PC-9 (cell line): ENCODE measurements at places on chromosomes 7 and 10. TPM values are rescaled to one million over a fixed set of nuclear protein-coding genes. Genes with fewer than 3 reads are reported as not detected.

DNA sequence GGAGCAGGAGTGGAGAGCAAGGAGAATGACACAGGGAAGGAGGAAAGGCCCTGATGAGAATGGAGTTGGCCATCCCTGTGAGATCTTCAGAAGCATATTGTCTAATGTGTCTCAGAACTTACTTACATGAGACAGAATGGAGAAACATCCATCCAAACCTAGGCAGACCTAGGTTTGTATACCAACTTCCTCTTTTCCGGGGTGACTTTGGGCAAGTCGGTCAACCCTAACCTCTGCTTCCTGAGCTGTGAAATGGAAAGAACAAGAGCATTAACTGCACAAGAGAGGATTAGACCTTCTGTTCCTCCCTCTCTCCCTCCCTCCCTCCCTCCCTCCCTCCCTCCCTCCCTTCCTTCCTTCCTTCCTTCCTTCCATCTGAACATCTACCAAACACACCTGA is 4.5 kb downstream of the GHRHR start:
- no peak for DNase-seq

The DNAJC2 gene
- 37.8 and 42.2 TPM in 2 replicates for total RNA-seq

DNA sequence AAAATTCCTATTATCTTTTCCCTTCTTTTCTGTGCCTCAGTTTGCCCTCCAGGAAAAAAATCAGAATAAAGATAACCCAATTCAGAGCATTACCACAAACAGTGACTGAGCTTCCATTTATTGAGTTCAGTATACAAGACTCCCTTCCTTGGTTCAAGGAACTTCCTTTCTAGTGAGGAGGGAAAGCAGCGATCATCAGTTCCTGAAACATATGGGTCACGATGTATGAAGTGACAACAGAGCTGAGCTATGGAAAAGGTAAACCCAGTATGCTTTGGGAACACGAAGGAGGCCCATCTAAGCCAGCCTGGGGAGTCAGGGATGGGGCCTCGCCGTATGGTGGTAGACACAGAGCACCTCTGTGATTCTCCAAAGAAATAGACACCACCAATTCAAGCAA is 15.8 kb downstream of the C10orf71 start:
- no peak for DNase-seq

DNA sequence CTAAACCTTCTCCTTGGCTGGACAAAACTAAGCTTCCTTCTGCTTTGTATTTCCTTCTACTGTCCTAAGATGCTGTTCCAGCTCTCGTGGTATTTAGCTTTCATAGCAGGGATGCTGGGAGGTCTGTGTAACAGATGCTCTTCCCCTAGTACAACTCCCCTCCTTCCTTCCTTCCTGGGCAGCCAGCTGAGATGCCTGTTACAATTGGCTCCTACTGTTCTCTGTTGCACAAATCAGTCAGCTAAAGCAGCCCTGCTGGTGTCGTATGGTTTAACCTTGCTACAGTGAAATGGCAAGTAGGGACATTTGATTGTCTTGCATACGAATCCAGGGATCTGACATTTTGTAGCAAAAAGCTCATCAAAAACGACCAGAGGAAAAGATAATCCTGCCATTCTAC is 143.8 kb downstream of the ARHGAP21 start:
- no peak for DNase-seq

DNA sequence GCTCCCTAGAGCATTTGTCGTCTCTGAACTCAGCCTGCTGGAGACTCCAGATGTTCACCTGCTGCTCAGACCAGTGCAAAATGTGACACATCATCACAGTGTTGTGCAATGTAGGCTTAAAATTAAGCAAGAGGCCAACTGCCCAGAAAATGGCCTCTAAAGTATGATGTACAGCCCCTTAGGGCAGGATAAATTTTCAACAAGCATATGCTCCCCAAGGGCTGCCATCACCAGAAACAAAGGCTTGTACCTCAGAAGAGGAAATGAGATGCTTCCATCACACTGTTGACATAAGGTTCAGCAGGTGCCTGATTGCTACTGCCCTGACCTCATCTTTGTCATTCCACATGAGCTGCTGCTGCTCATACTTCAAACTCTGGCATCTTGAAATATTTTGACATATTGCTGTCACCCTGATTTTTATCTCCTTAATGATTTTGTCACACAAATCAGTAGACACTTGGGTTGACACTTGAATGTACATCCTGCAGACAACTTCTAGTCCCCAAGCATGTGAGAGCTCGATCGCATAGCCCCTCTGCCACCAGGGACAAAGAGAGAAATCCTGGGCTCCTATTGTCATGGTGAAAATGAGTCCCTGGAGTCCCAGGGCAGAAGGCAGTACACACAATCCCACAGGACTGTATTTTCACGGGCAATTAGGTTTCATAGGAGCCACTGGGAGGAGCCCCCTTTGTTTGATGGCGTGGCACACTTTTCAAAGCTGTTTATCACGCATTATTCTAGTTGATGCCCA is 219.7 kb upstream of the STK17A start:
- no peak for DNase-seq

GRCh38 chr10:86747796-86748581 is 8.4 kb upstream of the BMPR1A start:
- no peak for DNase-seq

DNA sequence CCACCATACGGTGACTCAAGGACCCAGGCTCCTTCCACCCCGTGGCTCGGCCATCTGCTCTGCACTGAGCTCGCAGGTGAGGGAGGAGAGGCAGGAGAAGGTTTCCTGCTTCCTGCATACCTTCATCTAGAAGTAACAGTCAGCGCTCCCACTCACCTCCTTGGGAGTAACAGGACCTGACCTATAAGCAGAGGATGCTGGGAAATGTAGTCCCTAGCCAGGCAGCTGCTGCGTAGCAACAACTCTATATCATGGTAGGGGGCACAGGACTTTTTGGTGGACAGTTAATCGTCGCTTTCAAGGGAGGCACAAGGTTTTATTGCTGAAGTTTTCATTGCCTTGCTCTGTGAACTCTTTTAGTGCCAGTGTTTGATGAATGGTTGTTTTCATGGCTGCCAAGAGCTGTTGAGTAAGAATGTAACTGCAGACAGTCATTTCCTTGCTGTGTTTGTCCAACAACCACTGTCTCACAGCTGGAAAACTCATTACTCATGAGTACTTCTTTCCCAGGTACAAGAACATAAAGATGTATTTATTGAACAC is 10.2 kb upstream of the ZFYVE27 start:
- DNase-seq = no peak

DNA sequence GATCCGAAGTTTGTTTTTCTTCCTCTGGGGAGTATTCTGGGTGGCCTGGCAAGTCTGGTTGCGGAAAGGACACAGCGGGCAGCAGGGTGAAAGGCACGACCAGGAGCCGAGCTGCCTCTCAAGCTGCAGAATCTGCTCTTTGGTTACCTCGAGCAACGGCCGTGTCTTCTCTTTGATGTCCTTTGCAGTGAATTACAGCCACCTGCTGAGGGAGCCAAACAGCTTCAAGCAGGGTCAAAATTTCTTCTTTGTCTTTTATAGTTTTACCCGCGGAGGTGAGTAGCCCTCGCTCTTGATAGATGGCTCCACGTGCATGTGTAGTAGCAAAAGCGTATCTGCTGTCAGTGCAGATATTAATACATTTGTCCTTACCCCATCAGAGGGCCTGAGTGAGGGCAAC is 177.3 kb upstream of the MBL2 start:
- no peak for DNase-seq

The ACTA2 gene
- total RNA-seq = 5.3 and 8.4 TPM in 2 replicates

The ZNF727 gene
- not detected in 2 replicates for total RNA-seq

DNA sequence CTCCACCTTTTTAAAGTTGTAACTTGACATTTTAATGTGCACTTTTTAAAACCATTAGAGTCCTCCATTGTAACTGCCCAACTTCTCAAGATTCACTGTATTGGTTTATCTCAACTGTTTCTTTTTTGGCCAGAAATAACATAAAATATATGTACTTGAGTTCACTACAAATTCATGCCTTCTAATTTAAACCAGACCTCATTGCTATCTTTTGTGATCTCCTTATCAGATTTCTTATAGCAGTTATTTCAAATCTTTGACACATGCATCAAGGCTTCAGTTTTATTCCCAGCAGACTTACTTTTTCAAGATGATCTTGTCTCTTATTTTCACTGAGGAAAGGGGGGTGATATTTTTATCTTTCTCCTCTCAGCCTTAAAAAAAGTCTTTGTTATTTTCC is 154.3 kb downstream of the PHF14 start:
- no peak for DNase-seq

DNA sequence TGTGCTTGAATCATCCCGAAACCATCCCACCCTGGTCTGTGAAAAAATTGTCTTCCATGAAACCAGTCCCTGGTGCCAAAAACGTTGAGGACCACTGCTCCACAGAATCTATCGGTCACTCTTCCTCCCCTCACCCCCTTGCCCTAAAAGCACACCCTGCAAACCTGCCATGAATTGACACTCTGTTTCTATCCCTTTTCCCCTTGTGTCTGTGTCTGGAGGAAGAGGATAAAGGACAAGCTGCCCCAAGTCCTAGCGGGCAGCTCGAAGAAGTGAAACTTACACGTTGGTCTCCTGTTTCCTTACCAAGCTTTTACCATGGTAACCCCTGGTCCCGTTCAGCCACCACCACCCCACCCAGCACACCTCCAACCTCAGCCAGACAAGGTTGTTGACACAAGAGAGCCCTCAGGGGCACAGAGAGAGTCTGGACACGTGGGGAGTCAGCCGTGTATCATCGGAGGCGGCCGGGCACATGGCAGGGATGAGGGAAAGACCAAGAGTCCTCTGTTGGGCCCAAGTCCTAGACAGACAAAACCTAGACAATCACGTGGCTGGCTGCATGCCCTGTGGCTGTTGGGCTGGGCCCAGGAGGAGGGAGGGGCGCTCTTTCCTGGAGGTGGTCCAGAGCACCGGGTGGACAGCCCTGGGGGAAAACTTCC is 784 bp upstream of the SERPINE1 start:
- DNase-seq = peak; percentile 94

DNA sequence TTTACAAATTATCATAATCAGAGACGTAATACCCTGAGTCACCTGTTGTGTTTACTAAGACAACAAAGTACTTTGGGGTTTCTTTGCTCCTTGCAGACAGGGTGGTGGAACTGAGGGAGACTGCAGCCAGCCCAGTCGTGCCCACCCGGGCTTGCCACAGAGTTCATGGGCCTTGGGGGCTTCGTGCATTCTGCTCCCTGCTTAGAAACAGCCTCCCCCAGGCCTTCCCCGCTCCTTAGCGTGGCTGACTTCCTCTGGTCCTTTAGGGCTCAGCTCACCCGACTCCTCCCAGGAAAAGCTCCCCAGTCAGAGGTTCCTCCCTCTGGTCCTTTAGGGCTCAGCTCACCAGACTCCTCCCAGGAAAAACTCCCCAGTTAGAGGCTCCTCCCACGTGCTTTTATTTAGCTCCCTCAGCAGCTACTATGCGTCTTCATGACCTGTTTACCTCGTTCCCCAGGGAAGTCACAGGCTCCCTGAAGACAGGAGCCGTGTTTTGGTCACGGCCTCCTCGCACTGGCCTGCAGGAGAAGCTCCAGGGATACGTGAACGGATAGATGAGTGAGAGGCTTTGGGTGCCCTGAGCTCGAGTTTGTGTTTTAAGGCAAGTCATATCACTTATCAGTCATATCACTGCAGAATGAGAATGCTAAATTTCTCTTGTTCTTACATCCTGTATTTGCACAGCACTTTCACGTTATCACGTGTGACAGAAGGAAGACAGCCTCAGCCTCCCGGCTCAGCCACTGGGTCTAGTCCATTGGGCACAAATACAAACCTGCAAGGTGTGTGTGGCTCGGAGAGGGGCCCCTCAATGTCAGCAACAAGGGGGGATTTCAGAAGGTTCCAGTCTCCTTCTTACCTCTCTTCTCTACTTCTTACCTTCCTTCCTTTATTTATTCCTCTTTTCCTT is 52.7 kb upstream of the VIPR2 start:
- DNase-seq = no peak

The CSTF2T gene
- total RNA-seq = 18.4 and 22.4 TPM in 2 replicates

The HMX2 gene
- total RNA-seq = not detected in 2 replicates

The C10orf67 gene
- total RNA-seq = 1.2 and 1.3 TPM in 2 replicates

- DNase-seq = no peak
These were observed 134.3 kb downstream of the PLXNA4 start for GRCh38 chr7:132441935-132442334.

DNA sequence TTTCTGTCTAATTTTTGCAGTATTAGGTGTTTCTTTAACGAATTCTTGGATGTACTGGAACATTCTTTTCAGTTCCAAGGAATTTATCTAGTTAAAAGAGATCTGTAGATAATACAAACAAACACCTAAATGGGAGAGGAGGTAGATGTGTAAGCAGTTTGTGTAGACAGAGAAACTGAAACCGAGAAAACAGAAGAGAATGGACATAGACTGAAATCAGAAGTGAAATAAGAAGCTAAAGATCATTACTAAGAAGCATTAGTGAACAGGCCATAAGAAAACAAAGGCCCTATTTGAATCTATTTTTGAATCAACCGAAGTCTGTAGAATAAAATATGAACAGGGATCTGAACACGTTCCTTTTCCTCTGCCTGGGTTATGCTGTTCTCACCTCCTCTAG is 26.5 kb upstream of the TMEM229A start:
- DNase-seq = no peak

The CNPY1 gene
- not detected in 2 replicates for total RNA-seq

The HGF gene
- not detected in 2 replicates for total RNA-seq

DNA sequence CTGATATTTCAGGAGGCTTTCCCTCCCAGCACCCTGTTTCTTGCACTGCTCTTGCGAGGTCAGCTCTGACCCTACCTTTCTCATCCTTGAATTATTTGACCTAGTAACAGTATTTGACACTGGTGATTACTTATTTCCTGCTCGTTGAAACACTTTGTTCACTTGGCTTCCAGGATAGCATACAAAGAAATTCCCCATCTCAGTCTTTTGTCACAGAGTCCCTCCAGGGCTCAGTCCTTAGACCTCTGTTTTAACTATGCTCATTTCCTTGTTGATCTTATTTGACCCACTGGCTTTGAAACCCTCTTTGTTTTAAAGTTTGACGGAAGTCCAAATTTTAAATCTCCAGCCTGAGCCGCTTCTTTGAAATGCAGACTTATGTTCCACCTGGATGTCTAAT is 29.9 kb downstream of the BMPR1A start:
- DNase-seq = no peak

- DNase-seq = no peak
These were observed 13.1 kb downstream of the PHTF2 start for GRCh38 chr7:77811516-77812289.

DNA sequence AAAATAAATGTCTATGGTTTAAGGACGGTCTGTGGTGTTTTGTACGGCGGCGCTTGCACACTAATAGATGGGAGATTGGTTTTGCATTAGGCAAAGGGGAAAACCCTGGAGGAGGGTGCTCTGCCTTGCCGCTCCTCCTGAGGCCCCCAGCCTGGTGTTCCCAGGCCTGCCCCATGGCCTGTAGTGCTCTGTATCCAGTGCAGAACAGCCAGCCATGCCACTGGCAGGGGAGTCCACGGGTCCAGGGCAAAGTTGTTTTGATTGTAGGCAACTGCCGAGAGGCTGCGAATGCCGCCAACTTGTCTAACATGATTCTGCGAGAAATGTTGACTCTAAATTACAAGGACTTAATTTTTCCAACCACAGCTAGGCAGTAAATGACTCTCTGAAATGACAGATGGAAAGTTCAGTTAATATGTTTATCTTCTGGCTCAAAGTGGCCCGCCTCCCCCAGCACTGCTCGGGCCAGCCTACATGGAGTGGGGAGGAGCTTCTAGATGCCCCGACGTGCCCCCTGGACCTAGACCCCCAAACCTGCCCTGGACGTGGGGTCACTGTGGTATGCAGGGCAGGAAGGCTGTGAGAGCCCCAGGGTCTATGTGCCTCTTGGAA is 104.6 kb upstream of the GDF10 start:
- DNase-seq = no peak

- no peak for DNase-seq
These were observed 17.3 kb upstream of the NRBF2 start for GRCh38 chr10:63115732-63116383.

The PGAM2 gene
- 4.2 and 9.7 TPM in 2 replicates for total RNA-seq

GRCh38 chr10:109624939-109625338 is 298.4 kb downstream of the XPNPEP1 start:
- no peak for DNase-seq

The NRG3 gene
- total RNA-seq = not detected in 2 replicates
